Activated B cell treated with CpG ODN at 0.5 μM for 24 hours (primary cell): ENCODE measurements at places on chromosomes 16 and 17. TPM values are rescaled to one million over a fixed set of nuclear protein-coding genes. Genes with fewer than 3 reads are reported as not detected.

GRCh38 chr16:85168732-85169256 lies 56.5 kb upstream of the CIBAR2 start:
- no peak for DNase-seq

DNA sequence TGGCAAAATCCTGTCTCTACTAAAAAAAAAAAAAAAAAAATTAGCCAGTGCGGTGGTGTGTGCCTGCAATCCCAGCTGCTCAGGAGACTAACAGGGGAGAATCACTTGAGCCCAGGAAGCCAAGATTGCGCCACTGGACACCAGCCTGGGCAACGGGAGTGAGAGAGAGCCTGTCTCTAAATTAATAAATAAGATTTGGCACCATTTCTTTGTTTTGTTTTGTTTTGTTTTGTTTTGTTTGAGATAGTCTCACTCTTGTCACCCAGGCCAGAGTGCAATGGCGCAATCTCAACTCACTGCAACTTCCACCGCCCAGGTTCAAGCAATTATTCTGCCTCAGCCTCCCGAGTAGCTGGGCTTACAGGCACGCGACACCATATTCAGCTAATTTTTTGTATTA lies 9.4 kb upstream of the GAST start:
- DNase-seq: no peak

DNA sequence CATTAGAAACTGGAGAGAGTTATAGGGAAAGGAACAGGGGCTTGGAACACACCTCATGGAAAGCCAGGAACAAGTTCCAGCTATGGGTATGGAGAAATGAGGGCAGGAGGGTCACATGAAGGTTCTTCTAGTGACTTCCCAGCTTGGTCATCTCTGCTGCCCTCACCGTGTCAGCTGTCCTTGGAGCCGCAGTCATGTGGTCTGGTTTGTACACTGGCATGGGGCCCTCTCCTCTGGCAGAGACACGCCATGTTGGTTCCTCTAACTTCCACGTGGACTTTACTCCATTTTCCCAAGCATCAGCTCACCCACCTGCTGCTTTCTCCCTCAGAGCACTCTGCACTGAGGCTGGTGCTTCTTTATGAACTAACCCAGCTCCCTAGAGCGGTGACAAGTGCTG lies 26.3 kb downstream of the MPG start:
- no peak for DNase-seq

DNA sequence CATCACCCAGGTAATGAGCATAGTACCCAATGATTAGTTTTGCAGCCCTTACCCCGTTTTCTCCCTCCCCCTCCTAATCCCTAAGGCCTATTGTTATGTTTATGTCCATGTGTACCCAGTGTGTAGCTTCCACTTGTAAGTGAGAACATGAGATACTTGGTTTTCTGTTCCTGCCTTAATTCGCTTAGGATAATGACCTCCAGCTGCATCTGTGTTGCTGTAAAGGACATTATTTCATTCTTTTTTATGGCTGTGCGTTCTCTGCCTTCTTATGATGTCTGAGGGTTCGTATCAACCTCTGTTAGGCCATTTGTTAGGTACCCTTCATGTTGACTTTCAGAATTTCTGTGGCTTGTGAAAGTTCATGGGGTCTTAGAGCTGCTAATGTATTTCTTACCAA lies 31.0 kb downstream of the CTCF start:
- DNase-seq: no peak

The KRTAP9-4 gene
- not detected in 2 replicates for total RNA-seq

The TPSB2 gene
- not detected in 2 replicates for total RNA-seq

The CD300A gene
- 0.34 and 0.71 TPM in 2 replicates for total RNA-seq

The TBC1D3E gene
- total RNA-seq: 1.3 and 1.6 TPM in 2 replicates

- DNase-seq: no peak
Observed at GRCh38 chr16:84198401-84198800, 7.4 kb downstream of the ADAD2 start.

The SBK1 gene
- 0.39 and 0.58 TPM in 2 replicates for total RNA-seq

- no peak for DNase-seq
Observed at GRCh38 chr16:2716948-2717347, 3.1 kb downstream of the PRSS27 start.

- DNase-seq: no peak
Observed at GRCh38 chr17:79974566-79975497, 60.8 kb downstream of the TBC1D16 start.

- DNase-seq: no peak
Observed at GRCh38 chr17:75623386-75623785, 9.8 kb upstream of the SMIM5 start.

- DNase-seq: peak; percentile 37
Observed at GRCh38 chr16:85491058-85491771, 121.9 kb upstream of the GSE1 start.

GRCh38 chr16:80693553-80693952 lies 110.8 kb downstream of the CDYL2 start:
- no peak for DNase-seq

The SLC43A2 gene
- total RNA-seq: 148 and 167 TPM in 2 replicates

The VTN gene
- total RNA-seq: 0.18 TPM in 1 of 2 replicates, not detected in the other

- DNase-seq: no peak
Observed at GRCh38 chr17:7711051-7711755, 6.2 kb downstream of the EFNB3 start.

The ACAP1 gene
- total RNA-seq: 298 and 328 TPM in 2 replicates

DNA sequence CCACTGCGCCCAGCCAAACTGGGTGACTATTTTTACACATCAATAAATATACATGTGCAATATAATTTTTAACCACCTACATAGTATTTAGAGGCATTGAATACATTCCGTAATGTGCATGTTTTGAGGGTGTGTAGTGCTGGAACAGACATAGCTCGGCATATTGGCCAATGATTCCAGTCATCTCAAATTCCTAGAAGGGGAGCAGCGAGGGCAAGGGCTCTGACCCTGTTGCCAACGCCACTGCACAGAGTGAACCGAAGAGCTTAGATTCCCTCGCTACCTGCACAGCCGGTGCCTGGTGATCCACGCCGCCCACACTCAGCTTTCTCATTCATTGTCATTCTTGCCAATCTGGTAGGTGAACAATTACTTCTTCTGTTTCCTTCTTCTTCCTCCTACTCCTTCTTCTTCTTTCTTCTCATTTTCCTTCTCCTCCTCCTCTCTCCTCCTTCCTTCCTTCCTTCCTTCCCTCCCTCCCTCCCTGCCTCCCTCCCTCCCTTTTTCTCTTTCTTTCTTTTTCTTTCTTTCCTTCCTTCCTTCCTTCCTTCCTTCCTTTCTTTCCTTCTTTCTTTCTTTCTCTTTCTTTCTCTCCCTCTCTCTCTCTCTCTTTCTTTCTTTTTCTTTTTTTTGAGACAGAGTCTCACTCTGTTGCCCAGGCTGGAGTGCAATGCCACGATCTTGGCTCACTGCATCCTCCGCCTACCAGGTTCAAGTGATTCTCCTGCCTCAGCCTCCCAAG lies 26.3 kb upstream of the ATP2A3 start:
- DNase-seq: no peak

DNA sequence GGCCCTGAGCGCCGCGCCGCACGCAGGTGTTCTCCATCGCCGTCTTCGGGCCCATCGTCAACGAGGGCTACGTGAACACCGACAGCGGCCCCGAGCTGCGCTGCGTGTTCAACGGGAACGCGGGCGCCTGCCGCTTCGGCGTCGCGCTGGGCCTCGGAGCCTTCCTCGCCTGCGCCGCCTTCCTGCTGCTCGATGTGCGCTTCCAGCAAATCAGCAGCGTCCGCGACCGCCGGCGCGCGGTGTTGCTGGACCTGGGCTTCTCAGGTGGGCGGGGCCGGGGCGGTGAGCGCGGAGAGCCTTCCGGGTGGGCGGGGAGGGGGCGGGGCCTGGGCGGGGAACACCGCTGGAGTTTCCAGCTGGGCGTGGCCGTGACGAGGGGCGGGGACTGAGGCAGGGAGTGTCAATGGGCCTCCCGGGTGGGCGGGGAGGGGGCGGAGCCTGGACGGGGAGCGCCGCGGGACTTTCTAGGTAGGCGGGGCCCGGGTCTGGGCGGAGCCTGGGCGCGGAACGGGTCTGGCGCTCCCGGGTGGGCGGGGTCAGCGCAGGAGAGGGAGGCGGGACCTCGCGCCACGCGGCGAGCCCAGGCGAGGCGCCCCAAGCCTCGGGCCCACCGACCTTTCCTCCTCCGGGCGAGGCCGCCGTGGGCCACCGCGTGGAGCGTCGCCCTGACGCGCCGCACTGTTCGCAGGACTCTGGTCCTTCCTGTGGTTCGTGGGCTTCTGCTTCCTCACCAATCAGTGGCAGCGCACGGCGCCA lies 2.4 kb downstream of the SYNGR3 start:
- DNase-seq: peak; percentile 95

The CDC42EP4 gene
- 0.61 and 0.95 TPM in 2 replicates for total RNA-seq

DNA sequence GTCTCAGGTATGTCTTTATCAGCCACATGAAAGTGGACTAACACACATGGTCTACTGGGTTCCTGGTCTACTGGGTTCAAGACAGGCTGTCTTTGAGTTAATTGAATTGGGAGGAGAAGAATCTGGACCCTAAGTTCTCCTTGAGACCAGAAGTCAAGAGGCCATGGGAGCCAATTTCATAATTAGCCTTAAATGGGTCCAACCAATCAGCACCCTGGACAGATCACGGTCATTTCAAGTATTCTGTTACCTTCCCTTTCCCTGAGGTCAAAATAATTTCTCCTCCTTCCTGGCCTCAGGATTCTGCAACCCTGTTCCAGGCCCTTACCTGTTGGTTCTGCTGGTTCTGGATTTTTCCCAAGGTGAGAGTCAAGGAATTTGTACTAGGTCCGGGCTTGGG lies 23.8 kb downstream of the OSBPL7 start:
- no peak for DNase-seq

The DNAH9 gene
- not detected in 2 replicates for total RNA-seq

GRCh38 chr17:7380855-7381683 lies at the start of gene TNK1:
TSS of gene TNK1 (plus strand) at chr17:7381089. CDS start at chr17:7382927, 1,838 bp downstream.
- no peak for DNase-seq

- DNase-seq: no peak
Observed at GRCh38 chr16:25279491-25279890, 21.8 kb upstream of the ZKSCAN2 start.

DNA sequence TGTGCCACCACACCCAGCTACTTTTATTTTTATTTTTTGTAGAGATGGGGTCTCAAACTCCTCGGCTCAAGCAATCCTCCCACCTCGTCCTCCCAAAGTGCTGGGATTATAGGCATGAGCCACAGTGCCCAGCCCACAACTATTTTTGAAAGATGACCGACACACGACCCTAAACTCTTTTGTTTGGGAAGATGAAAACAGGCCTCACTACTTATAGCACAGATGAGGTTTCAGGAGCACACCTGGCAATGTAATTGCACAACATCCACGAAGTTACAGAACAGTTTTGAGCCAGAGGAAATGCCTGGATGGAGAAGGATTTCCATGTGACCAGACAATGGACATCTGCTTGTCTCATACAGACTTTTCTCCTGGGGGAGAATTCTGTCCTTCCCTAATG lies 43.4 kb upstream of the PRSS54 start:
- DNase-seq: no peak

DNA sequence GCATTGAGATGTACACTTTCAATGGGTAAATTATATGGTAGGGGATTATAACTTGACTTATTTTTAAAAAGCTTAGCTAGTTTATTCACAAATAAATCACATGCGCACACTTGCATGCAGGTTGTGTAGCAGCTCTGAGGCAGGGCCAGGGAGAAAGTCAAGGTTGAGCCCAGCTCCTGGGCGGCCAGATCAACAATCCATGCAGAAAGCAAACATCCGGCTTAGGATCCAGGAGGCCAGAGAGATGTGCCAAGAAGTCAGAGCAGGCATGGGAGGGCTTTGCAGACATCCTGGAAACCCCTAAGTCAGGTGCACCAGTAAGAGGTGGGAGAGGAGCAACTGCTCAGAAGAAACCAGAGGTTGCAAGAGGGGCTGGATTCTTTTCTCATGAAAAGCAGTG lies 186.5 kb downstream of the AXIN2 start:
- DNase-seq: no peak

DNA sequence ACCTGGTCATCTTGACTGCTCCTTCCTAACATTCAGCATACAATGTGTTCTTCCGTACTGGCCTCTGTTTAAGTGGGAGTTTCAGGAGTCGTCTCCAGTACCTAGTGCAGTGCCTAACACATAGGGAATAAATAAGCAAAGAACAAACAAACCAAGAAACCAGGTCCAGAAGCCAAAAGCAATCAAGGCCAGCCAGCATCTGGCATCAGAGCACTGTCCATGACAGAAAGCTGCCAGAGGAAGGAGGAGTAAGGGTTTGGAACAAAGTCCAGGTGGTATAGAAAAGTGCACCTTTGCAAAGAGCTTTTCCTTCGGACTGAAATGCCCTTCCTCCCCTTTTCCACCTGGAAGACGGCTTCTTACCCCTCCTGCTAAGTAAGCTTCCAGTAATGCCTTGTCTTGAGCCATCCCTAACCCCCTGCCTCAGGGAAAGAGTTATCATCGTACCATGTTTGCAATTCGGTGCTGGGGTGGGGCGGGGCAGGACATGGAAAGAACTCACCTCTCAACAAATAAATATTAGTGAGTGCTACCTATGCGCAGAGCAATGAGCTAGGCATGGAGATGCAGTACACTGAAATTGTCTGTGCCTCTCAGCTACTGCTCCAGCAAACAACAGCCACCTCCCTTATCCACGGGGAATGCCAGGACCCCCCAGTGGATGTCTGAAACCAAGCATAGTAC lies 47.6 kb downstream of the C17orf67 start:
- DNase-seq: no peak

- no peak for DNase-seq
Observed at GRCh38 chr17:63701456-63701820, 1.5 kb upstream of the LIMD2 start.

DNA sequence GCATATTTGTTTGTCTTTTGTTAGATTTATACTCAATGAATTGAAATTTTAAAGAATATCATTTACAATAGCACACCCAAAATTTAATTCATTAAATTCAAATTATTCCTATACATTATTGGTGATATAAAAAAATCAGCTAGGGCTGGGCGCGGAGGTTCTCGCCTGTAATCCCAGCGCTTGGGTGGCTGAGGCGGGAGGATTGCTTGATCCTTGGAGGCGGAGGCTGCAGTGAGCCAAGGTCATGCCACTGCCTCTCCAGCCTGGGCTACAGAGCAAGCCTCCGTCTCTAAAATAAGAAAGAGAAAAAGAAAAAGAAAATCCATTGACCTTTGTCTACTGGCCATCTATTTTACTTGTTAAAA lies 4.5 kb upstream of the PRDM7 start:
- DNase-seq: no peak

GRCh38 chr16:78520470-78520869 lies 421.0 kb downstream of the WWOX start:
- DNase-seq: no peak

The HERPUD1 gene
- 766 and 820 TPM in 2 replicates for total RNA-seq

- DNase-seq: no peak
Observed at GRCh38 chr17:45104907-45105624, 27.2 kb downstream of the PLCD3 start.
